Thoracic aorta (tissue), 2 donors: ENCODE measurements at places on chromosomes 3 and 15. TPM values are rescaled to one million over a fixed set of nuclear protein-coding genes. Genes with fewer than 3 reads are reported as not detected.

POLQ gene
- 0.42 TPM for total RNA-seq

EAF1 gene
- 34.3 TPM for total RNA-seq

SPSB4 gene
- total RNA-seq = 0.41 TPM

DGKG gene
- 16.7 TPM for total RNA-seq

COLQ gene
- 3.2 TPM for total RNA-seq

SLC35G2 gene
- total RNA-seq = 6.9 TPM

SLC12A1 gene
- 0.85 TPM for total RNA-seq

SLC2A2 gene
- not detected for total RNA-seq

ALG1L2 gene
- not detected for total RNA-seq

GOLGA6L10 gene
- 3.1 TPM for total RNA-seq

NR2F2 gene
- total RNA-seq = 49.8 TPM

KLHL40 gene
- not detected for total RNA-seq

BCL2A1 gene
- not detected for total RNA-seq

KLF13 gene
- total RNA-seq = 59.5 TPM

SMCO1 gene
- total RNA-seq = not detected

CD96 gene
- 13.7 TPM for total RNA-seq

KLHL25 gene
- total RNA-seq = 15.0 TPM

CSPG4 gene
- total RNA-seq = 263 TPM

GRK7 gene
- total RNA-seq = not detected

GOLGA8K gene
- not detected for total RNA-seq

CLDN18 gene
- 7.3 TPM for total RNA-seq

MAP3K13 gene
- total RNA-seq = 21.9 TPM

EMC7 gene
- total RNA-seq = 38.0 TPM

EBLN2 gene
- 4.7 TPM for total RNA-seq

FSIP1 gene
- total RNA-seq = 0.21 TPM

TBL1XR1 gene
- total RNA-seq = 109 TPM

CHRD gene
- total RNA-seq = 21.7 TPM

ACTC1 gene
- 47.7 TPM for total RNA-seq
